ENCODE measurements at places on chromosomes 7 and 10.

DNA sequence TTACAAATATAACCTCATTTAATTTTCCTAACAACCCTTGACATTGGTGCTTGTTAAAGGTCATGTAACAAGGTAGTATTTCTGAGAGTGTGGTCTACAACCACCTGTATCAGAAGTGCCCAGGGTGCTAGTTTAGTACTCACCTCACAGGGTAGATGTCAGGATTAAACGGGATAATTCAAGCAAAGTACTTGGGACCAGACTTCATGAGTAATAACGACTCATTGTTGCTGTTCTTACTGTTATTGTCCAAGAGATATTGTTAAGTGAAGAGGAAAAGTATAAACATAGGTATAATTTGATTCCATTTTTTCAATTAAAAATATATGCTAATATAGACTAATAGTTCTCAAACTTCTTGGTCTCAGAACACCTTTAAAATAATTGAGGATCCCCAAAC is 179.3 kb downstream of the WNT2 start:
- H3K27me3 ChIP-seq, result no peaks in the 10 kb centered on the region
- H3K4me3 ChIP-seq, result no peak overlapping the region
- no peaks in the 10 kb centered on the region for H3K4me1 ChIP-seq
- no peak overlapping the region for H3K27ac ChIP-seq
- no peak for DNase-seq
- H3K36me3 ChIP-seq, result no peaks in the 10 kb centered on the region

DNA sequence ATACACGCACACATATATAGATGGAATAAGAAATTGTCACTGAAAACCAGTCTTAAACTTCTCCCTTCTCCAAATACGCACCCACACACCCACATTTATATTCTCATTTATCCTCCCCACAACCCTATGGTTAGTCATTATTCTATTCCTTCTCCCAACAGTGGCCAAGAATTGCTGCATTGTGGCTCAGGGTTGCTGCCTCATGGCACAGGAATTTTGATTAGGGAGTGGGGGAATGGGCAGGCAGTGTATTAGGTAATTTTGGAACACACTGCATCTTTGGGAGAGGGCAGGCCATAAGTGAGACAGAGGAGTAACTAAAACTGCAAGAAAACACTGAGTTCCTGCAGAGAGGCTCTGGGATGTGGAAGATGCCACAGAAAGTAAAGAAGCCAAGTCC is 35.7 kb downstream of the NAPEPLD start:
- no peaks in the 10 kb centered on the region for H3K4me1 ChIP-seq
- DNase-seq, result no peak
- H3K27ac ChIP-seq, result no peak overlapping the region
- no peaks in the 10 kb centered on the region for H3K27me3 ChIP-seq

GRCh38 chr10:118035354-118036005 is 11.3 kb downstream of the RAB11FIP2 start:
- H3K4me3 ChIP-seq, result no peak overlapping the region
- no peaks in the 10 kb centered on the region for H3K4me1 ChIP-seq
- peaks cover 39% of the 10 kb centered on the region for H3K36me3 ChIP-seq
- DNase-seq, result no peak

DNA sequence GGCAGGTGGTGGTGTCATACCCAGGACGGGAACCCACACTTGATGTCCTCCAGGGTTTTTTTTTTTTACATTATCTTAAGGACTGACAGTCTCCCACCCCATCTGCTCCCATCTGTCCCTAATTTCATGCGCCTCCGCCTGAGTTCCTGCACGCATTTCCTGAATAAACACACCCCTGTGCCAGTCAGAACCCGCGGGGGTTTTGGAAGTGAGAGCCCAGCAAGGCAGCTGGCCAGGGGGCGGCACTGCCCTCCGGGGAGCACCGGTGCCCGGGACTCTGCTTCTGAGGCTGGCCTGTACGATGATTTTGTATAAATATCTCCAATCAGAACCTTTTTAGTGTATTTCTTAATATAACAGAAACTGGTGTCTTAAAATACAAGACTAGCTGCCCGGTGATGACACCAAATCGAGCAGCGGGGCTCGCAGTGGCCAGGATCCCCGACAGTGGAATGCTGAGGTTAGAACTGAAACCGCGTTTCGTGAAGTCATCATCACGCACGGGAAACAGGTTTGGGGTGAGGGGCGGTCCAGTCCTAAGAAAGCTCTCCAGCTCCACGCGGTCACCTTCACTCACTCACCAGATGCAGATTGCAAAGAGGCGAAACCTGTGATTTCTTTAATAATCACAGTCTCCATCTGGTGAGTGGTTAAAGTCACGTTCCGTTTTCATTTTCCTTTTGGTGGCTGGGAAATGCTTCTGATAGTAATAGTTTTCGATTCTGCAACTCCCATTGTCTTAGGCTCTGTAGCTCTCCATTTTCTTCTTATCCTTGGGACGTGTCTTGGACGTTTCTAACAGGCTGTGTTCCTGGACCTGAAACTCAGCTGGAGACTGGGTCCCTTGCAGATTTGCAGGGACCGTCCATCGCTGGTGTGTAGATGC is 19.7 kb downstream of the BNIP3 start:
- H3K27me3 ChIP-seq, result no peaks in the 10 kb centered on the region
- H3K36me3 ChIP-seq, result peaks cover 4% of the 10 kb centered on the region
- H3K4me3 ChIP-seq, result no peak overlapping the region
- H3K27ac ChIP-seq, result no peak overlapping the region
- H3K4me1 ChIP-seq, result no peaks in the 10 kb centered on the region
- DNase-seq, result no peak

- no peaks in the 10 kb centered on the region for H3K27me3 ChIP-seq
- H3K36me3 ChIP-seq, result no peaks in the 10 kb centered on the region
- H3K27ac ChIP-seq, result no peak overlapping the region
Measured at GRCh38 chr7:88546808-88547207, 212.7 kb upstream of the ZNF804B start.

GRCh38 chr7:29926216-29926615 is 63.4 kb downstream of the SCRN1 start:
- H3K27ac ChIP-seq, result no peak overlapping the region
- H3K36me3 ChIP-seq, result peaks cover 55% of the 10 kb centered on the region
- H3K4me1 ChIP-seq, result no peaks in the 10 kb centered on the region
- DNase-seq, result no peak

- H3K36me3 ChIP-seq, result no peaks in the 10 kb centered on the region
- no peaks in the 10 kb centered on the region for H3K27me3 ChIP-seq
- no peak overlapping the region for H3K4me3 ChIP-seq
Measured at GRCh38 chr10:33010132-33011037, 52.4 kb upstream of the ITGB1 start.

- no peaks in the 10 kb centered on the region for H3K4me1 ChIP-seq
- no peak overlapping the region for H3K4me3 ChIP-seq
- H3K36me3 ChIP-seq, result no peaks in the 10 kb centered on the region
- DNase-seq, result no peak
- no peak overlapping the region for H3K27ac ChIP-seq
- no peaks in the 10 kb centered on the region for H3K27me3 ChIP-seq
Measured at GRCh38 chr10:60989400-60989876, 45.5 kb upstream of the RHOBTB1 start.

GRCh38 chr7:71974611-71975010 is 437.5 kb downstream of the CALN1 start:
- H3K27ac ChIP-seq, result no peak overlapping the region
- H3K27me3 ChIP-seq, result no peaks in the 10 kb centered on the region
- no peak overlapping the region for H3K4me3 ChIP-seq
- H3K36me3 ChIP-seq, result no peaks in the 10 kb centered on the region

DNA sequence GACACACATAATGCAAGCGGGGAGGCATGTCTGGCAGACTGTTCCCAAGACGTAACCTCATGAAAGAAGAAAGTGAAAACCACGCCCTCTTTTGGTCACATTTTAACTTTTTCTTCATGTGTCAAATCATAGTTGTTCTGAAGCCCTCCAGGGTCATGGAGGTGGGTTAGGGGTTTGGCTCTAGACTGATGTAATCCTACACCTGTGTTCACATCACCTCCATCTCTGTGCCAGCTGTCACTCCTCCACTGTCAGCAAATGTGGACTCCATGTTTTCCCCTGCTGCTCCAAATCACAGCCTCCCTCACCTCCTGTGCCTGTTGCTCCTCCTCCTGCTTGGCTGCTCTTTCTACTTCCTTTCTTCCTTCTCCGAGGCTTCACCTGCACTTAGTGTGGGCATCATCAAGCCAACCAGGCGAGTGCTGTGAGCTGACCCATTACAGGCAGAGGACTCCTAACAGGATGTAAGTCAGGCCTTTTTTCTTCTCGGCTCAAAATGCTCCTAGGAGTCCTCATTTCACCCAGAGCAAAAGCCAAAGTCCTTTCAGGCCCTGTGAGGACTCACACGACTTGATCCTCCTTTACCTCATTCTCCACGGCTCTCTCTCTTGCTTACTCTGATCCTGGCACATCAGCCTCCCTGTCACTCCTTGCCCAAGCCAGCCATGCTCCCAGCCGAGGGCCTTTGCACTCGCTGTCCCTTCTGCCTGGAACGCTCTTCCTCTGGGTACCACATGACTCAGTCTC is 66.4 kb upstream of the IFRD1 start:
- H3K4me1 ChIP-seq, result no peaks in the 10 kb centered on the region
- DNase-seq, result no peak
- H3K27ac ChIP-seq, result no peak overlapping the region
- no peaks in the 10 kb centered on the region for H3K36me3 ChIP-seq
- no peaks in the 10 kb centered on the region for H3K27me3 ChIP-seq
- no peak overlapping the region for H3K4me3 ChIP-seq

DNA sequence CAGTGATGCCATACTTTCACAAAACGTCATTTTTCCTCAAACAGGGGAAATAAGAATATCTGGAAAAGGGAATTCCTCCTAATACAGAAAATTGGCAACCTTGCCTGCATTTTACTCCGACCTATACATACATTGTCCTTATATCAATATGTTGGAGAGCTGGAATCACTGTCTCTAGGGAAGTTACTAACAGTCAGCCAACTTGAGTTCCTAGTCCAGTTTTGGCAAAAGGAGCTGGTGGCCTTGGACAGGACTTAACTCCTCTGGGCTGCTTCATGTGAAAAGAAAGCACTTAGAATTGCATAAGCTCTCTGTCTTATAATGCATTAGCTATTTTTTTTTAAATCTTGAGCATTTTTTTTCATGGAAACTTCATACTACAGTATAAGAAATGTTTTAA is 174.2 kb upstream of the HGF start:
- no peaks in the 10 kb centered on the region for H3K27me3 ChIP-seq
- no peaks in the 10 kb centered on the region for H3K4me1 ChIP-seq
- DNase-seq, result no peak
- H3K27ac ChIP-seq, result no peak overlapping the region

- no peaks in the 10 kb centered on the region for H3K4me1 ChIP-seq
- H3K36me3 ChIP-seq, result no peaks in the 10 kb centered on the region
- no peak overlapping the region for H3K4me3 ChIP-seq
- H3K27me3 ChIP-seq, result no peaks in the 10 kb centered on the region
- H3K27ac ChIP-seq, result no peak overlapping the region
Measured at GRCh38 chr10:86664341-86665217, 3.7 kb upstream of the LDB3 start.

Data from esophagus squamous epithelium (tissue), 5 donors.